ENCODE measurements at places on chromosomes 1 and 21.

DNA sequence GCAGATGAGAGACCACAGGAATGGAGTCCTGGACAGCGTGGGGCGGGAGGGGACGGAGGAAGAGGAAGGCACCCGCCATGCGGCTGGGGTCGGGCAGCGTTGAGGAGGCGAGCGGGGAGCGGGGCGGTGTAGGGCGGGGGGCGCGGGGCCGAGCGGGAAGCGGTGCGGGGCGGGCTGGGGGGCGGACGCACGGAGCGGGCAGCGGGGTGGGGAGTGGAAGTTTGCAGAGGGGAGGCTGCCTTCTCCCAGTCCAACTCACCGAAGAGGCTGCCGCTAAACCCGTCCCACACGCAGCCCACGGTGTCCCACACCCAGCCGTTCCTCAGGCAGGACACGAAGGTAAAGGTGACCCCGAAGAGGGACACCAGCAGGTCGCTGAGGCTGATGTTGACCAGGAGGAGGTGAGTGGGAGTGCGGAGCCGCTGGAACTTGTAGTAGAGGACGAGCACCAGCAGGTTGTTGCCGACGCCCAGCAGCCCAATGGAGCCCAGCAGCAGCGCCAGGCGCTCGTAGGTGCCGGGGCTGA is 483 bp downstream of the CHML start:
- peak; percentile 22 for DNase-seq

DNA sequence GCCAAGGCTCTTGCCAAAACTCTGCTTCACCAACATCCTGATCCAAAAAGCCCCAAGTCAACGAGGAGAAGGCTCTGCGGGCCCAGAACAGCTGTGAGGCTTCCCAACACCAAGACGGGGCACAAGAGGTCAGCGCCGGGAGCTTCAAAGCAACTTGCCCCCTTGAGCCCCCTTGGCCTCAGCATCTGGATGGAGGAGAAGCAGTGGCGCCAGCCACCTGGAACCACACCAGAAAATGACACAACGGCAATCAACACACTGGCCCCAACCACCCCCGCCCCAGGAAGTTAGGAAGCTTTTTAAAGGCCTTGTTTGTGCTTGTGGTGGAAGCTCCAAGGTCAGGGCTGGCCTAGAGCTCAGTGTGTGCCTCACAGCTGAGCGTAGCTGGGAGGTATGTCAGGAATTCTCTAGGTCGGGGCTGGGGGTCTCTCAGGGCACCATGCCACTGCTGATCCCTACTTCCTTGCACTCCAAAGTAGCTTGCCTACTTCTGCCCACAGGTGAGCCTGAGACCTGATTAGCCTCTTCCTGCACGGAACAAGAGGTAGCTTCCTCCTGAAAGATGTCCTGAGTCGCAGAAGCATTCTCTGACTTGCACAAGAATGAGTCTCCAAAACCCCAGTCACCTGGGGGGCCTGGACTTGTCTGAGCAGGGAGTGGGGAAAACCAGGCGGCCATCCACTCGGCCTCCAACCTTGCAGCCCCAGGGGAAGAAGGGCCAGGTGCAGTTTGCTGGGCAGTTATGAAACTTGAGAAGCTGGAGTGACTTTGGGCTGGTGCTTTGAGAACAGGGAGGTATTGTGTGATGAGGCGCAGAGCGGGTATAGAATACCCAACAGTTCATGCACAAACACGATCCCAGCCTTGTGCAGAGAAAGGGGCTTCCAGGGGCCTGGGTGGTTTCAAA is 9.7 kb upstream of the SRP9 start:
- no peak for DNase-seq

- no peak for DNase-seq
Observed at GRCh38 chr1:6871300-6871972, 86.2 kb downstream of the CAMTA1 start.

DNA sequence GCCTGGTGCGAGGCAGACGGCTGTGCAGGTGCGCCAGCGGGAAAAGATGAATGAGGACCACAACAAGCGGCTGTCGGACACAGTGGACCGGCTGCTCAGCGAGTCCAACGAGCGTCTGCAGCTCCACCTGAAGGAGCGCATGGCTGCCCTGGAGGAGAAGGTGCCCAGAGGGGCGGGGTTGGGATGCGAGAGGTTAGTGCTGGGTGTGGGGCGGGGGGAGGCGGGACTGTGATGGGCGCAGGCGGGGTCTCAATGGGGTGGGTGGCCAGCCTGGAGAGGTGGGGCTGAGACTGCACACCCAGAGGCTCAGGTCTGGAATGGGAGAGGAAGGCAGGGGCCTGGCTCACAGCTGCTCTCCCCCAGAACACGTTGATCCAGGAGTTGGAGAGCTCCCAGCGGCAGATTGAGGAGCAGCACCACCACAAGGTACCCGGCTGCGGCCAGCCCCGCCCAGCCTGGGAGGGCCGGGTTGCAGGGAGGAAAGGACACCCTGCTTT is 22.3 kb downstream of the PPFIA4 start:
- no peak for DNase-seq

DNA sequence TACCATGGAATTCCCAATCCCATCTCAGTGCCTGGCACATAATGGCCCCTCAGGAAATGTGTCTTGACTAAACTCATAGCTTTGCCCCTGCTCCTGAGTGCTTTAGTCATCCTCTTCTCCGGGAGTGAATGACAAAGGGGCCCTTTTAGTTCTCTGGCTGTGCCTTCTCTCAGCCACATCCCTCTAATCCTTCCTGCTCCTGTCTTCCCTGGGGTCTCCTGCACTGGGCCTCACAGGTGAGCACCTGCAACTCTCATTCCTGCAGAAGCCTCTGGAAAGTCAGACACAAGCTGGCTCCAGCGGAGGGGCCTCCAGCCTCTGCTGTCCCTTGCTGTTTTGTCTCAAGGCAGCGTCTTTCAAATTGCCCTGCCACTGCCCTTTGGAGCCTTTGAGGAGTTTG is 14.0 kb upstream of the ETV3L start:
- no peak for DNase-seq

GRCh38 chr1:18178111-18178510 is 70.5 kb downstream of the IGSF21 start:
- no peak for DNase-seq

DNA sequence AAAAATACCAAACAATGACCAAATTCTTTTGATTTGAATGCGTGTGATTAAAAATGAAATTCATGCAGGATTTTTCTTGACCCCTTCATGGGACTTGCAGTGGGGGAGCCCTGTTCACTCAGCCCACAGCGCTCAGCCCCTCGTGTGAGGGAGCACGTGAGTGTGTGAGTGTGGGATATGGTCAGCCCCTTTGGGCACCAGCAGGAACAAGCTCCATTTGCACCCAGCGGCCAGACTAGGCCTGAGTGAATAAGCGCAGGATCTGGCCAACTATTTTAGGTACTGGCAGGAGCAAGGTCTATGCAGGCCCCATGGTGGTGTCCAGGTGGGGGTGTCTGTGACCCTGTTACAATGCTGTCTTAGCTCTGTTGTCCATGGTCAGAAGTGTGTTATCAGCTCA is 1631.2 kb downstream of the BRINP3 start:
- DNase-seq, result no peak

GRCh38 chr1:184974056-184974836 is at the start of gene NIBAN1:
TSS of gene NIBAN1 (minus strand) at chr1:184974508. CDS start at chr1:184974356, 152 bp downstream.
- peak; percentile 22 for DNase-seq

- no peak for DNase-seq
Observed at GRCh38 chr1:61119085-61119484, 36.7 kb downstream of the NFIA start.

- DNase-seq, result peak; percentile 14
Observed at GRCh38 chr1:212760126-212760823, 31.3 kb downstream of the NSL1 start.

DNA sequence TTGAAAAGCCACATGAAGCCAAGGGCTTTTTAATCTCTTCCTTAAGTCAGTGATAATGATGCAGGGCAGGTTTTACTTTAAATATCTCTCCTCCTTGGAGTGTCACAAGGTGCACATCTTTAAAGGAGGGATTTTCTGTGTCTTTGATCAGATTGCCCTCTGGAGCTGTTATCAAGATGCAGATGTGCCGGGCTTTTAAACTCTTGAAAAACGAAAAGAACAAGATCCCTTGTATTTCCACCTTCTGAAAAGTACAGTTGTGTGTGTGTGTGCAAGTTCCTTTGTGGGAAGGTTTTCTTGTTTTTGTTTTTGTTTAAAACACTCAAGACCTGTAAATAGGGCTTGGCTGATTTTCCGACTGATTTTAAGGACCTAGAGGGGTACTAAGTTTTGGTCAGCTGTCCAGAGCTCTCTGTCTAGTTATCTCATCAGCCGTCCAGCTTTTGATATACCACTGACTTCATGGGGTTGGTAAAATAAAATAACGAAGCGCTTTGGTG is 1.6 kb downstream of the MARK1 start:
- no peak for DNase-seq

- DNase-seq, result peak; percentile 11
Observed at GRCh38 chr1:53681977-53682685, 56.8 kb downstream of the GLIS1 start.

DNA sequence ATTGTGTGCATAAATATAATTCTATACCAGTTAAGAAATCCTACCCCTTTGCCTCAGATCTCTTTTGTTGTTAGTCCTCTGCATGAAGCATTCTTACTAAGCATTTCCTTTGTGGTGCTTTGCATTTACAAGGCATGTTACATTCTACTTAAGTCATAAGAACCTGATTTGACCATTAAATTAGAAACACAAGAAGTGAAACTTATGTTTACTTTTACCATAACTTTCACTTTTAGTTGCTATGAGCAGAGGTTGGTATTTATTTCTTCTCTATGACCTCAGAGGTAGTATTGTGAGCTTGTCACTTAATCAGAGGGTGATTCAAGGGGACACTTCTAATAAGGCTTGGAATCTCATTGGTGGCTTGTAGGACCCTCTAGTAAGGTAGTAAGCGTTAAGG is 9.0 kb downstream of the FAM20B start:
- DNase-seq, result no peak

DNA sequence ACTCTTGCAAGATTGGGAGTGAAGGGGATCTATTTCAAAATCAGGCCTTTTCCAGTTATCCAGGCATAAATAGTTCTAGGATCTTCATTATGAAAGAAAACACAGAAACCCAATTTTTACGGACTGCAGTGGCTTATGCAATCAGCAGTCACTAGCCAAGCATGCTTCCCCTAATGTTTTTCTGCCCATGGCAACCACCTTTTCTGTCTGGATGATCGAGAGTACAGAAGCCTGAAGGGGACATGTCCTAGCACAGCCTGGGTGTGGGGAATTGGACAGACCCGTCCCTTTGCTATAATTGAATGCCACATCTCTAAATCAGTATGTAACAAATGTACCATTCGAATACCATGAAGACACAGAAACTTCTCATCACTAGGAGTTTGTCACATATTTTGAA is 29.8 kb upstream of the NCAM2 start:
- DNase-seq, result no peak

- DNase-seq, result no peak
Observed at GRCh38 chr1:36204347-36204909, 19.8 kb upstream of the THRAP3 start.

DNA sequence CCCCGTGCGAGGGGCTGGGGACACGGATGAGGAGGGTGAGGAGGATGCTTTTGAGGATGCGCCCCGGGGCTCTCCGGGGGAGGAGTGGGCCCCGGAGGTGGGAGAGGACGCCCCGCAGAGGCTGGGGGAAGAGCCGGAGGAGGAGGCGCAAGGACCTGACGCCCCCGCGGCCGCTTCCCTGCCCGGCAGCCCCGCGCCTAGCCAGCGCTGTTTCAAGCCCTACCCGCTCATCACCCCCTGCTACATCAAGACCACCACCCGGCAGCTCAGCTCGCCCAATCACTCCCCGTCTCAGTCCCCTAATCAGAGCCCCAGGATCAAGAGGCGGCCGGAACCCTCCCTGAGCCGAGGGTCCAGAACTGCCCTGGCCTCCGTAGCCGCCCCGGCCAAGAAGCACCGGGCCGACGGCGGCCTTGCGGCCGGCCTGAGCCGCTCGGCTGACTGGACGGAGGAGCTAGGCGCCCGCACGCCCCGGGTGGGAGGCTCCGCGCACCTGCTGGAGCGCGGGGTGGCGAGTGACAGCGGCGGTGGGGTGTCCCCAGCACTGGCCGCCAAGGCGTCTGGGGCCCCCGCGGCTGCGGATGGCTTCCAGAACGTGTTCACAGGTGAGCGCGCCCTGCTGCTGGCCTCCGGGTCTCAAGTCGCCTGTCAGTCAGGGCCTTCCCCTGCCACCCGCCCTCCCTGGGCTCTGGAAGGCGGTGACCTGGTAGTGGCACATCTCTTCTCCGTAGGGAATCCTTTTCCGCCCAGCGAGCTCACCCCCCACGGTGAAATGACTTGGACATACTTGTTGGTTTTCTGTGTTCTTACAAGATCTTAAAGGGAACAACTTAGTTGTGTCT is 1.7 kb downstream of the FMN2 start:
- DNase-seq, result no peak

DNA sequence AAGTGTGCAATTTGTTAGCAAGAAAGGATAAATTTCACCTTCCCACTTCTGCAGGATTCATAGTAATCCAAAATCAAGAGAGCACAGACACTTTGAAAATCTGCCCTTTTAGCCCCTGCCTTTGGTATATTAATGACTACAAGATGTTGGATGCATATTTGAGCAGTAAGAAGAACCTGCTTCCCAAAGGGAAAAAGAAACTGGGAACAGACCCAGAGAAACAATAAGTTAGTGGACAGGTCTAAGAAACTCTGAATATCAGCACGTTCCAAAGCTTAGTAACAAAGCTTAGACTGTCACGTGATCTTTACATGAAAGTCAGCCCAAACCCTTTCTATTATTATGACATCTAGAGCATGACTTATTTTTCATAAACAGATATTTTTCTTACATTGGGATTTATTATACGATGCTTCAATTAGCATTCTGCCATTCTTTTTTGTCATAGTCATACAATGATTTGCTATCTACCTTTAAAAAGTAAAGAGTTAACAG is 390.9 kb upstream of the ADGRL2 start:
- no peak for DNase-seq

- no peak for DNase-seq
Observed at GRCh38 chr1:51628715-51629590, 12.1 kb downstream of the OSBPL9 start.

- DNase-seq, result no peak
Observed at GRCh38 chr1:81662913-81663526, 137.7 kb upstream of the ADGRL2 start.

DNA sequence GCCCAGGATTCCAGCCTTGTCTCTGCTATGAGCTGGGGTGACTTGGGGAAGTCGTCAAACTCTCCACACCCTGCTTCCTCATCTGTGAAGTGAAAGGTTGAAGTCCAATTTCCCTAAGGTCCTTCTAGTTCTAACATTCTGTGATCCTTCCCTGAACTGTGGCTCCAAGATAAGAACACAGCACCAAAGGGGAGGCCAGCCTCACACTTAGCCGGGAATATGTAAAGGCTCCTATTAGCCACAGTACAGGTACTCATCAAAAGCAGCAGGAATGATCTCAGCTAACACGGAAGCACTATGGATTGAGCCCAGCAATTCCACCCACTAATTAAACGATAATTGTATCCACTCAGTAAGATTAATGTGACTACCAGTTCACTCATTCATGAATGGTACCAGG is 4.0 kb downstream of the SLC30A10 start:
- no peak for DNase-seq

- no peak for DNase-seq
Observed at GRCh38 chr1:56901716-56902115, 47.1 kb downstream of the C8A start.
